Testis (tissue), 5 donors: ENCODE measurements at places on chromosomes 5 and 9. TPM values are rescaled to one million over a fixed set of nuclear protein-coding genes. Genes with fewer than 3 reads are reported as not detected.
A peak's percentile ranks its signal among the peaks of the same experiment; 100 is the strongest.

DNA sequence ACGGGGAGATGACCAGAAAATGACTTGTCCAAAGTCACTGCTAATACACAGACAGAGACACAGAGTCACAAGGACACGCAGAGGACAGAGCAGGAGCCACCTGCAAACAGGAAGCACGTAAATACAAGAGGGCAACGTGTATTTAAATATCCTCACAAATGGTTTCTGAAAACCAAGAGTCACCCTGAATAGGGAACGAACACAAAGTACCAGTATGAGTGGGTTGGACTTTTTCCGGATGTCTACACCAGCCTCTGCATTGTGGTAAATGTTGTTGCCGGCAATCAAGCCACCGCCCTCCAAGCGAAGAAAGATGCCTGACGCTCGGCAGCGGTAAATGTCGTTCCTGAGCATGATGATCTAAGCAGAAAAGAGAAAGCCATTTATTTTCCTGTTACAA, 44.5 kb downstream of the FBXO10 start:
- no peak for DNase-seq

- peak; percentile 79 for DNase-seq
These were observed 201.2 kb upstream of the GAS1 start for GRCh38 chr9:87148331-87149104.

- DNase-seq = no peak
These were observed 23.1 kb downstream of the JAK2 start for GRCh38 chr9:5008202-5008601.

- no peak for DNase-seq
These were observed 156.9 kb downstream of the CNTLN start for GRCh38 chr9:17291766-17292165.

- no peak for DNase-seq
These were observed 103.7 kb downstream of the RFK start for GRCh38 chr9:76290555-76290954.

DNA sequence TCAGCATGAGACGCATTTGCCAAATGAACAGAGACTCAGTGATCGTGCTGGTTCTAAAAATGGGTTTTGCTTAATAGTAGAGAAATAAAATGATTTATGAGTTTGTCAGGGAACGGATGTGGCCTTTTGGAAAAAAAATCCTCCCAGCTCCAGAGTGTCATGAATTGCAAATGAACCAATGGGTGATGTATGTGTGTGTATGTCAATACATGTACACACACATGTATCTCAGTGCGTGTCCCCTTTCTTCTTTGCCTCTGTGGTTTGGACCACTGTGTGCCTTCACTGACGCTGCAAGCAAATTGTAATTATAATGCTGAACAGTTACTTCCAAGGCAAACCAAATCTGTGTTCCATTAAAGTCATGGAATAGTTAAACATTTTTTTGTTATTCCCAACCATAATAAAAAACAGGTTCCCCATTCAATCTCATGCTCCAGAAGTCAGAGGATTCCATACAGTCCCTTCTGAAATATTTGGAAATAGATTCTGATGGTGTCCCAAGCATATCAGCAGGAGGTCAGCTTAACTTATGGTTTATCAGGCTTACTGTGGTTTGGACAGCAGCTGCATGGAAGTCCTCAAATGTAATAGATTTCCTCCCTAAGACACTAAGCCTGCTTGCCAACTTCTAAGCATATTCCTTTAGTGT, 630.5 kb downstream of the ACTL7B start:
- DNase-seq = no peak

DNA sequence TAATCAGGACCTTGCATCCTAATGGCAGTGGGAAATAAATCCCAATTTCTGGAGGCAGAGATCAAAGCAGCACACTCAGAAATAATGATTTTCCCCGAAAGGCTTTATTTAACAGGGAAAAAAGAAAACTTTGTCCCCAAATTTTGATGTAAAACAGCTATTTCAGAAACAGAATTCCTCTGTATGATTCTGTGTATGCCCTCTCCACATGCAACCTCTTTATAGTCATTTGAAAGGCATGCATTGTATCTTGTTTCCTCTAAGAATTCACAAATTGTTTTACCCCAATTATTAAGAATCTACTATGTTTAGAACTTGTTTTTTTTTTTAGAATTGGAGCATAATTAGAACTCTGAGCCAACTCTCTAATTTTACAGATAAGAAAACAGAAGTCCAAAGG, 2.7 kb upstream of the PTAR1 start:
- DNase-seq = no peak

- no peak for DNase-seq
These were observed 464.9 kb downstream of the TLE1 start for GRCh38 chr9:81224166-81225081.

- DNase-seq = no peak
These were observed 284.7 kb upstream of the MAP3K1 start for GRCh38 chr5:56530626-56531138.

DNA sequence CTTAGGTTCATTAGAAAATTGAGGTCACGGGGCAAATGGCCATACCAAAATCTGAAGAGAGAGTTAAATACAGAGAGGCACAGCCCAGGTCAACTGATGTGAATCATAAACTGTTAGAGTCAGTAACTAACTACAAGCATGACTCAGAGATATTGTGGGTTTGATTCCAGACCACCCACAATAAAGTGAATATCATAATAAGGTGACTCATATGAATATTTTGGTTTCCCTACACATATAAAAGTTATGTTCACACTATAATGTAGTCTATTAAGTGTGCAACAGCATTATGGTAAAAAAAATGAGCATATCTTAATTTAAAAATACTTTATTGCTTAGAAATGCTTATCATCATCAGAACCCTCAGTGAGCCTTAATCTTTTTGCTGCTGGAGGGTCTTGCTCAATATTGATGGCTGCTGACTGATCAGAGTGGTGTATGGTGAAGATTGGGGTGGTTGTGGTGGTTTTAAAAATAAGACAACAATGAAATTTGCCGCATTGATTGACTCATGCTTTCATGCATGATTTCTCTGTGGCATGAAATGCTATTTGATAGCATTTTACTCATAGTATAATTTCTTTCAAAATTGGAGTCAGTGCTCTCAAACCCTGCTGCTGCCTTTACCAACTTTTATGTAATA, 53.1 kb upstream of the EDIL3 start:
- no peak for DNase-seq

DNA sequence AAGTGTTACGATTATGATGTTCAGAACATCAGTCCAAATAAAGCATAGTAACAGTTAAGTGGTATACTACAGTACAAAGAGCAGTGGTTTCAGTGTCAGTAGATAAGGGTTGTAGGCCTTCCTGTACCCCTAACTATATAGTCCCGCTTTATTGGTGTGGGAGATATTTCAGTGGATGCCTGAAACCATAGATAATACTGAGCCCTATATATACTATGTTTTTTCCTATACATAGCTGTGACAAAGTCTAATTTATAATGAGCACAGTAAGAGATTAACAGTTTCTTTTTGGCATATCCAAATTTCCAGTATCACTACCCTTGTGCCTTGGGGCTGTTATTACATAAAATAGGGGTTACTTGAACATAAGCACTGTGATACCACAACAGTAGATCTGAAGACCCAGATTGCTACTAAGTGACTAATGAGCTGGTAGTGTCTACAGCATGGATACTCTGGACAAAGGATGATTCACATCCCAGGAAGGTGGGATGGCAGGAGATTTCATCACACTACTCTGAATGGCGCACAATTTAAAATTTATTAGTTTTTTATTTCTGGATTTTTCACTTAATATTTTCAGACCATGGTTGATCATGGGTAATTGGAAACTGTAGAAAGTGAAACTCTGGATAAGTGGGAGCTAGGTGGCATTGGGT, 119.3 kb downstream of the RPS23 start:
- no peak for DNase-seq

DNA sequence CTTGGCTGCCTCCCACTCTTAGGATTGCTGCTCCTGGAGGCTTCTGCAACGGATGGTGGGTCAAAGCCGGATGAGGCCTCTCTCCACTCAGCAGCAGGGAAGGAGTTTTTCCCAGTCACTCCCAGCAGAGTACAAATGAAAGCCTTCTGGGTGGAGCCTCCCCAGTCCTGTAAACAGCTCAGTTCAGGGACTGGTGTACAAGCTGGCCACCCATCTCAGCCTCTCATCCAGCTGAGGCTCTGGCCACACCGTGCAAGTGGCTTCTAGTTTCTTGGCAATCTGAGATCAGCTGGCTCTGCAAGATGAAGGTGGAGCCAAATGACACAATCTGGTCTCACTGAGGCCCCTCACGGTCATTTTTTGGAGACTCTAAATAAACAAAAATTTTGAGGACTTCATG, 10.0 kb downstream of the GPX3 start:
- peak; percentile 82 for DNase-seq

GRCh38 chr9:32294106-32294505, 90.3 kb upstream of the ACO1 start:
- no peak for DNase-seq

- DNase-seq = peak; percentile 32
These were observed 48.8 kb downstream of the FANCC start for GRCh38 chr9:95268681-95269080.

DNA sequence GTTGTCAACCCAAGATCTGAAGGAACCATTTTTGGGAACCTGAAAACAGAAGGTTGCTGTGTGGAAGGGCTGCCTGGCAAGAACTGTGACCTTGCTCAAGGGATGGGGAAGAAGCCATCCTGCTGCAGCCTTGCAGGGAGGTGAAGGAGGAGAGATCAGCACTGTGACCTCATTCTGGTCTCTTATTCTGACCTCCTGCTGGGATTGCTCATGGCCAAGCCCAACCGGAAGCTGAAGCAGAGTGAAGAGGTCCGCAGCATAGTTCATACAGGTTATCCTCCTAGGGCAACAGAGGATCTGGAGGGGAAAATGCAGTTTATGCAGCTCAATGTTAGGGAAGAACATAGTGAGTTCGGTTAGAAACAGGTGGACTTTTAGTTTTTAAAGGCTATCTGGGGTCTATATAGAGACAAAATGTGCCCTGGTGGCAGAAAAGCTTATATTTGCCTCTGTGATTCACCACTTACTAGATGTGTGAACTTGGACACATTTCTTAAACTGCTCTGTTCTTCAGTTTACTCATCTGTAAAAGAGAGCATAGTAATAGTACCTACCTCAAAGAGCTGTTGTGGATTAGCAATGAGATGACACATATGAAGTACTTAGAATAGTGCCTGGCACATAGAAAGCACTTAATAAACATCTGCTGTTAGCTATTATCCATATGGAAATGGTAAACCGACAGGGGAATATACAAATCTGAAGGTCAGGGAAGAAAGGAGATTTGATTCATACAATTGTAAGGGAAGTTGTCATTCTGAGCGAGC, 57.9 kb upstream of the BNC2 start:
- DNase-seq = no peak

MCC gene
- total RNA-seq = 23.7 TPM

ZFP37 gene
- total RNA-seq = 3.5 TPM

APBB3 gene
- total RNA-seq = 122 TPM

DOCK8 gene
- 51.4 TPM for total RNA-seq

PCSK1 gene
- 0.79 TPM for total RNA-seq

CEL gene
- 2.4 TPM for total RNA-seq
